ENCODE measurements at places on chromosomes 1 and 21. TPM values are rescaled to one million over a fixed set of nuclear protein-coding genes. Genes with fewer than 3 reads are reported as not detected.
A peak's percentile ranks its signal among the peaks of the same experiment; 100 is the strongest.

- DNase-seq: no peak
Measured at GRCh38 chr1:36380782-36381181, 4.9 kb downstream of the STK40 start.

DNA sequence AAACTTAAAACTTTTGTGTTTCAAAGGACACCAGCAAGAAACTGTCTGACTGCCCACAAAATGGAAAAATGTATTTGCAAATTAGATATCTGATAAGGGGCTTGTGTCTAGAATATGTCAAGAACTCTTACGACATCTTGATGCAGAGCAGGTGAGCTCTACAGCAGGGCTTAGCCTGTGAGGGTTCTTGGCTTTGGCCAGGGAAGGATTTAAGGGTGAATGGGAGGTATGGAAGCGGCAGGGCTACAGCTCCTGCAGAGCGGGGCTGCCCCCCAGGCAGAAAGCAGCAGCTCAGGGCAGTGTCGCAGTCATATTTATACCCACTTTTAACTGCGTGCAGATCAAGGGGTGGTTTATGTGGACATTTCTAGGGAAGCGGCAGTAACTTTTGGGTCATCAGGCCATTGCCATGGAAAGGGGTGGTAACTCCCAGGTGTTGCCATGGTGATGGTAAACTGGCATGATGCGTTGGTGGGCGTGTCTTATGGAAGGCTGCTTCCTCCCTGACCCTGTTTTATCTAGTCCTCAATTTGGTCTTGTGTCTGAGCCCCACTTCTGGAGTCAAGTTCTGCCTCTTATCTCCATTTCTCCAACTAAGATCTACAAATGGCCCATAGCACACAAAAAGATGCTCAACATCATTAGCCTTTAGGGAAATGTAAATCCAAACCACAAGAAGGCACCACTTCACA lies 23.2 kb downstream of the MORN1 start:
- peak; percentile 20 for DNase-seq

- no peak for DNase-seq
Measured at GRCh38 chr1:248798791-248799190, 26.9 kb downstream of the SH3BP5L start.

DNA sequence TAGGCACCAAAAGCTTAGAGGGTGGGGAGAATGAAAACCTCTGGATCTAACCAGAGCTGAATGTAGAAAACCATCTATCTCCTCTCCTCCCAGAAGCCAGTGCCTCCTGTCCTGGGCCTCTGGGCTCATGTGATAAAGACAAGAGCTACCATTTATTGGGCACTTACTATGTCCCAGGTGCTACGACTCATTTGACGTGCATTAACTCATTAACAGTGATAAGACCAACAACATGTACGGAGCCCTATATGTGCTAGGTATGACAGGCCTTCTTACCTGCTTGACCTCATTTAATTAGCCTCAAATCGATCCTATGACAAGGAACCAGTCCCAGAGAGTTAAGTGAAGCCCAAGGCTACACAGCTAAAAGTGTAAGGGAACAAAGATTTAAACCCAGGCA lies 19.7 kb downstream of the CAPZB start:
- no peak for DNase-seq

DNA sequence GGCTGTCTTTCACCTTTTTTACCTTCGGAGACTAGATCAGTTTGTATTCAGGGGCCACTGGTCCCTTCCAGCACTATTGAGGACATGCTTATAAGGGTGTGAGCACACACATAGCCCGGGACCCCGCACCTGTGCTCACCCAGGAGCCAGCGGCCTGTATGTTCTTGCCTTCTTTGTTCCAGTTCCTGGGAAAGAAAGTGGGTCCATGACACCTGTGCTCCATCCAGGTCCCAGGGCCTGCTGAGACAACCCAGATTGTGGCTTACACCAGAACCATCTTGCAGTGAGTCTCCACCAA lies 207.8 kb downstream of the TOMM20 start:
- no peak for DNase-seq

GRCh38 chr1:62295921-62296491 lies 23.2 kb downstream of the KANK4 start:
- DNase-seq: no peak

The RAD54L gene
- 51.2 TPM for total RNA-seq

- no peak for DNase-seq
Measured at GRCh38 chr1:183259924-183260323, 73.9 kb downstream of the LAMC2 start.

DNA sequence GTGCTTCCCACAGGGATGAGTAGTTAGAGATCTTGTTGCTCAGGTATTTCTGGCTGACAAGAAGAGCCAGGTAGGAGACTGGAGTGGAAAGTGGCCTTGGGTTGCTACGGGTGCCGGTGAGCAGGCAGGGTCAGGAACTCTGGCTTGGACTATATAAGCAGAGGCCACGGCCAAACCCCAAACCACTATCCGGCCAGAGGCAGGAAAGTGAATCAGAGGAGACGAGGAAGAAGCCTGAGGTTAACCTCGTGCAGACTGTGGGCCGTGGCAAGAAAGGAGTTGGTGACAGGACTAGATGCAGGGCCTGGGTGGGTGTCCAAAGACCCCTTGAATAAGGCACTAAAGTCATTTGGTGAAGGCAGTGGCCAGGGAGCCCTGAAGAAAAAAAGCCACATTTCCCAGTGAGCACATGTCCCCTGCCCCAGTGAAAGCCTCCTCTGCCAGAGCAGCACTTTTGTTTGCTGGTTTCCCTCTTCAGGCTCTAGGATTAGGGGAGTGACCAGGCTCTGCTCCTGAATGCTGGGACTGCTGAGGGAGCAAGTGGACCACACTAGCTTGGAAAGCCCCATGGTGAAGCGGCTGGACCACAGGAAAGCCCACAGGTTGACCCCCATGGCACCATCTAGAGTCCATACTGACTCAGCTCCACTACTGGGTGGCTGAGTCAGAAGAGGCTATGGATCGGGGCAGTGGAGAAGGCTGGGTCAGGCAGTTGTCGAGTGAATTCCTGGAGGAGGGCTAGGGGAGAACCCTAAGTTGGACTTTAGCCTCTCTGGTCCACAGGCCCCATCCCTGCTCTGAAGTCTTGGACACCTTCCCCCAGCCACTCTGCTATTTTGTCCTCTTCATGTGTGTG lies 23.4 kb downstream of the CSF1 start:
- DNase-seq: no peak

DNA sequence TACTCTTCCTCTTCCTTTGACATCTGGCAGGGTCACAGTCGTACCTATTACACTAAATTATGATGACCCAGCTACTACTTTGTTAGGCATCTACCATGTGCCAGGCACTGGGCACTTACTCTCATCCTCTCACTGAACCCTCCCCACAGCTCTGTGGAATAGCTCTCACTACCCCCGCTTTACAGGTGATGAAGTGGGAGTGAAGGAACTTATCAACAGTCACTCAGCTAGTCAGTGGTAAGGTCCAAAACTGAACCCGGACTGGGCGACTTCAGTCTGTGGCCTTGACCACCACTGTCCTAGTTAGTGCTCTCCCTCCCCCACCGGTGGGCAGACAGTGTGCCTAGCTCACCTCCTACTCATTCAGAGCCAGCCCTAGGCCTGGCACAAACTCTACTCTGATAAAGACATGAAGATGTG lies 12.3 kb downstream of the ADGRB2 start:
- DNase-seq: no peak

GRCh38 chr1:189125694-189126093 lies 1352.0 kb downstream of the BRINP3 start:
- DNase-seq: no peak

GRCh38 chr1:232351335-232351734 lies 278.6 kb downstream of the SIPA1L2 start:
- DNase-seq: no peak

DNA sequence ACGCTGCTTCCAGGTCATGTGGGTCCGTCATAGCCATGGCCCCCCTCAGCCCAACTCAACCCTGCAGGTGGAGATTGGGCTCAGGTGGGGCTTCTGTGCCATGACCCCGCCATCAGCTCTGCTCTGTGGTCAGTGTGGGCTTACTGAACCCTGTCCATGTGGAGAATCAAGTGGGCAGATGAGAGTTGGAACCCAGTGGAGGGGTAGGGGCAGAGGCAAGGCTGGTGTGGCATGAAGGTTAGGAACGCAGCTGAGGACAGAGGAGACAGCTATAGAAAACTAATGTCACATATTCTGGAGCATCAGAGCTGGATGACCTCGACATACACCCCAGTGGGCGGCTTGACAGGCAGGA lies 355.9 kb downstream of the PTPRU start:
- no peak for DNase-seq

The COQ8A gene
- total RNA-seq: 39.4 TPM

The KISS1 gene
- 0.66 TPM for total RNA-seq

The FMOD gene
- 0.05 TPM for total RNA-seq

The B3GALT5 gene
- total RNA-seq: 32.4 TPM

GRCh38 chr1:160722726-160723125 lies 11.1 kb upstream of the CD48 start:
- DNase-seq: no peak

- no peak for DNase-seq
Measured at GRCh38 chr1:167054946-167055630, 35.1 kb downstream of the GPA33 start.

DNA sequence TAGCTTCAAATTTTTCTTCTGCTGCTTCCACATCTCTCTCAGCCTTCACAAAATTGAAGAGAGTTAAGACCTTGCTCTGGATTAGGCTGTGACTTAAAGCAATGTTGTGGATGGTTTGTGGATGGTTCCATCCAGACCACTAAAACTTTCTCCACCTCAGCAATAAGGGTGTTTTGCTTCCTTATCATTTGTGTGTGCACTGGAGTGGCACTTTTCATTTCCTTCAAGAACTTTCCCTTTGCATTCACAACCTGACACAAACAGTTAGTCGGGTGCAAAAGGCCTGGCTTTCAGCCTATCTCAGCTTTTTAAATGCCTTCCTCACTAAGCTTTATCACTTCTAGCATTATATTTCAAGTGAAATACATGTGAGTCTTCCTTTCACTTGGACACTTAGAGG lies 30.3 kb downstream of the DENND1B start:
- no peak for DNase-seq

The SLC44A3 gene
- 4.7 TPM for total RNA-seq

DNA sequence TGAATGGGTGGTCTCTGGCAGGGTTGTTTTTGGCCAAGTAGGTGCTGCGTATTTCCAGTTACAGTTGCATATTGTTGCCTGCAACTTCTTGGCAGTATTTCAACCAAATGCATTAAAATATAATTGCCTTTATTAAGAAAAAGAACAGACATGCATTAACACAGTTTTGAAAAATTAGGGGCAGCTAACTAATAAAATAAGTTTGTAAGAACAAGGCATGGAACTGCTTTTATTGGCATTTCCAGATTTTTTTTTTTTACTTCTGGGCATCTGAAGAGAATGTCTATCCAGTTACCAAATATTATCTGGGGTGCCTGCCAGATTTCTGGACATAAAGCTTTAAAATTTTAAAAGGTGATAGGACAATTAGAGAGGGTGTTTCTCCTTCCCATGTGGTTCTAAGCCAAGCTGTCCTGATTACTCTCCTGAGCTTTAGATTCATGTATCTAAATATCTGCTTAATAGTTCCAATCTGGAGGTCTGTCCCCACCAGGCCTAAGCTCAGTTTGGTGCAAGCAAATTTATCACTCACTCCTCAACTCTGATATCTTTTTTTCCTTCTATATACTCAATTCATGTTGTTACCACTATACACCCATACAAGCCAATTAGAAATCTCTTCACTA lies 553.3 kb upstream of the USP24 start:
- DNase-seq: no peak

DNA sequence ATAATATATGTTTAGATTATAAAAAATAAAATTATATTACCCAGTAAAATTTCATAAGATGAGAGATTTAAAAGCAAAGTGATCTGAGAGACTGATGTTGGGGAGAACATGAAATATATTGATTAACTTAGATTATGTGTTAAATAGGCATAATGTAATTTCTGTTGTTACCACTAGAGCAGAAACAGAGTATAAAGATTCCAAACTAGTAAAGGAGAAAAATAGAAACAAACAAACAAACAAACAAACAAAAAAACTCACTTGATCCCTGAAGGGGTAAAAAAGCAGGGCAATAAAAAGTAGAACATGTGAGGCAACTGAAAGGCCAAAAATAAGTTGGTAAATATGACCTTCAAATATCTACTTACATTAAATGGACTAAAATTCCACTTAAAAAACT lies 640.4 kb upstream of the RGS18 start:
- DNase-seq: no peak

DNA sequence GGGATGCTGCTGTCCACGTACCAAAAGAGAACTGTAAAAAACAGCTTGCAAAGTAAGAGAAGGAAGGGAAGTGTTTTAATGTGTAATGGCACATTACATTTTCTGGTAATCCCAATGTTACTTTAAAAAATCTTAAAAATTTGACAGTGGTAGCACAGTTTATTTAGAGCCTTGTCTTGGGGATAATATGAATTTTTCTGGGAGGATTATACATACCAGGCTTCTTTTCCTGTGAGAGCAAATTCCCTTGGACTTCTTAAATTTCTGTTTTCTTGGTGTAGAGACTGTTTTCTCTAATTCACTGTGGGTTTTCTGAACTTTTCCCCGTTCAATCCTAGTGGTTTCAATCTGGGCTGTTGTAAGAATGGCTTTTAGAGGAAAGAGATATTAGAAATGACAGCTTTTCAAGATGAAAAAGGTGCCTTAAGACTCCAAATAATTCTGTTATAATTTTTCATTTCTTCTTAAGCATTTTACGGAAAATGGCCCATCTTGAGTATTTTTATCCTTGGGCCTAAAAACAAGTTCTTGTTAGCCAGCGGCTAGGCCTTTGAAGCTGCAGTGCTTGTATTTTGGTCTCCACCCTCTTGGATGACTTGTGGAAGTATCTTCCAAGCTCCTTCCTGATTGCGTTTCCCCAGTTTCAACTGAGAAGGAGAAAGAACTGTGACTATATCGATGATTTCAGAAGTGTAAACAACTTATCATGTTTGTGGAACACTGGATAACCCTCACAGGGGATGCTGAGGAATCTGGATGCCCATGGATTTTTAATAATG lies 70.0 kb downstream of the LEPR start:
- DNase-seq: no peak

- no peak for DNase-seq
Measured at GRCh38 chr1:56551691-56552090, 27.7 kb downstream of the PLPP3 start.

The CCDC190 gene
- total RNA-seq: not detected

DNA sequence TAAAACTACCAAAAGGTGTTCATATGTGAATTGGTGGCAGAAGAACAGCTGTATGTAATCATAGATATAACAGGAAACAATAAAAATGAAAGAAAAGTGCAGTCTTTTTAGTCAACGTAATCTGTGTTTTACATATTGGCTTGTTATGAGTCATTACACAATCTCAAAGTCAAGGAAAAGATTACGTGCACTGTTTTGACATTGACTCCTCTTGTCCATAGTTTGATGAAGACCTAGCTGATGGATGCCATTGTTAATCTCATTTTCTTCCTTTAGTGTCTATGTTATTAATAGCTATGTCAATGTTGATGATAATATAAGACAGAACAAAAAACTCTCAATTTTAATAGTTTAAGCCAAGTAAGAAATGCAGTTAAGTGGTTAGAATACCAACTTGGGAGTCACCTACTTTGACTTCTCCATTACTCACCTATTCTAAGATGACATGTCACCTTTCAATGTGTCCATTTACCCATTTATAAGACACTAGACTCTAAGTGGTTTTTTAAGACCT lies 84.5 kb upstream of the SAMSN1 start:
- no peak for DNase-seq

The HPDL gene
- 24.9 TPM for total RNA-seq

- no peak for DNase-seq
Measured at GRCh38 chr1:112694363-112694929, 12.5 kb downstream of the RHOC start.

Data from WTC11 (cell line).